ENCODE measurements at places on chromosomes 16 and 17.

- DNase-seq, result peak; percentile 28
These were observed 124.8 kb downstream of the ABCC1 start for GRCh38 chr16:16073891-16074881.

DNA sequence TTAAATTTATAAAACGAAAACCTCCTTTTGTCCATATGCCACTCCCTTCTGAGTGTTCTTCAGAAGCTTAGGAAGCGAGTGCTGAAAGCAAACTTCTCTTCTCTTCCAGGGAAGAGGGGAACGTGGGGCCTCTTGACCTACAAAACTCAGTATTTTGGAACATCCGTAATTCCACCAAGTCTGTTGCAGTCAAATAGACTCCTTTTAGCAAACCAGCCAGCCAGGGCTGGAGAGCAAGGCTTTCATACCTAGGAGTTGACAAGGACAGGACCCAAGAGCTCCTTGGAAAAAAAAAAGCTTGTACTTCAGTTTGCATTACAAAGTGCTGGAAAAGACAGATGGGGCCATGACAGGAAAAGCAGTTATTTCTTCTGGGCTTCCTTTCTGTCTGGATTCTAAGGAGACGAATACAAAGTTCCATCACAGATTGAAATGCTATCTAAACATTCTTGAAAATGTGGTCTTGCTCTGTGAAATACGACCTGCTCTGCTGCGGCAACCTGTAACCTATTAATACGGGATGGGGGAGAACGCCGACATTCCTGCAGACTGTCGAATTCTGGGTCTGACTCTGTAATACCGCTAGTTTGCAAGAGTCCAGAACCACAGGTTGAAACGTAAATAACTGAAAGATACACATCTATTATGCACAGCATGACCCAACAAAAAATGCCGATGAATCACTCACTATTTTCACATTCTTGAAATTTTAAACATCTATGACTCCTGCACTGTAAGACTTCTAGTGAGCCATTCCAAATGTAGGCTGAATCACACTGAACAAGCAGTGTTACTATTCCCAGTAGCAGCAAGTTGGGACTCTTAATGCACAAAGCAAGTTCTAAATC, 20.6 kb downstream of the VPS53 start:
- DNase-seq, result no peak

- DNase-seq, result no peak
These were observed 138.0 kb upstream of the WSB1 start for GRCh38 chr17:27155866-27156265.

- peak; percentile 59 for DNase-seq
These were observed 185.5 kb downstream of the WWOX start for GRCh38 chr16:78284957-78285434.

DNA sequence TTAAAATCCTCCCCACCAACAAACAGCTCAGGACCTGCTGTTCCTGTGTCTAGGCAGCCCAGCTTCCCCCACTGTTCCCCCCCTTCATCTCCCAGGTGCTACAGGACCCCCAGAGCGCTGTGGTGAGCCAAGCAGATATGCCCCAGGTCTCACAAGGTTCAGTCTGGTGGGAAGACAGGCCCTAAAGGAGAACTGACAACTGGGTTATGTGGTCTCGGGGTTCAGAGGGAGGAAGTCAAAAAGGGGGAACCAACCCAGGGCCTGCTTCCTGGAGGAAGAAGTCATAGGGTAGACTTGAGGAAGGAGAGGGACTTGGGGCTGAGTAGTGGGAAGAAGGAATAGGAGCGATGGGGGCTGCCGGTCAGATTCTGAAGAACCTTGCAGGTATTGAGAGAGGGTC, 2.6 kb downstream of the RIPOR1 start:
- DNase-seq, result no peak

- DNase-seq, result no peak
These were observed 23.0 kb downstream of the TSPOAP1 start for GRCh38 chr17:58305626-58306025.

GRCh38 chr17:9802294-9802693, 10.9 kb upstream of the DHRS7C start:
- no peak for DNase-seq

DNA sequence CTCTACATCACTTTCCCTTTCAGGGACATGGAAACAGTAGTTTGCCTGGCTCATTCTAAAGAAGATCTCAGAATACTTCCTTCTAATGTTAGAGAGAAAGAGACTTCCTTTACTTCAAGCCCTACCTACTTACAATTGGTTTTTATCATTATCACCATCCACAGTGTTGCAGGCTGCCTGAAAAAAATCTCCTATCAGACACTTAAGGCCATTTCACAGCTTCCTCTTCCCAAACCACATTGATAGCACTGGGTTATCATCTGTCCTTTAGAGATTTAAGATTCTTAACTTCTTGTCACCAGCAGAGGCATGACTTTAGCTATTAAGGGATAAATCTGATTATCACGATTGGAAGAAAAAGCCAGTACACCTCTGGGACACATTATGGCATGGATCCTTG, 178.5 kb upstream of the TBX2 start:
- no peak for DNase-seq

- DNase-seq, result no peak
These were observed 9.6 kb downstream of the MT1X start for GRCh38 chr16:56691885-56692284.

DNA sequence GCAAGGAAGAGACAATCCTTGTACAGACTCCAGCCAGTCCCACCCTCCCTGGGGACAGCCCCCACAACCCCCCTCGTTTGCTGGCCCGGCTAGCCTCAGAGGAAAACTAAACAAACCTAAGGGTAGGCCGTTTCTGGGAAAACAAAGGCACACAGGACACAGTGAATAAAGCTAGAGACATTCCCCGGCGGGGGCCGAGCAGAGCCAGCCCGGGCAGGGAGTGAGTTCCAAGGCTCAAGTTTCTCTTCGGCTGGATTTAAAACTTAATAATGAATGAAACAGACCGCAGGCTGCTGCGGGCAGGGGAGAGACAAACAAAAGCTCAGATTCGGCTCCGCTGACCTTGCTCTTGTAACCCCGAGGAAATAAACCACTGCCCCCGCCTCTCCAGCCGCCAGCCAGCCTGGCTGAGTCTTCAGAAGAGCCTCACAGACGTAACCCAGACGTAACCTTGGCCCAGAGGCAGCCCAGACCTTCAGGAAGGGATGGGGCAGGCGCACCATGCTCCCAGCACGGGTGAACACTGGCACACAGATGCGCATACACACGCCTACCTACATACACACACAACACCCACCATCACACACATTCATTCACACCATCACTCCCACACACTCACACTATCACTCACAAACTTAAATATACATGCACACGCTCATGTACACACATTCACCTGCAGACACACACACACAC, 216.0 kb downstream of the ZNF423 start:
- DNase-seq, result no peak

GRCh38 chr17:5718726-5719125, 134.4 kb upstream of the NLRP1 start:
- no peak for DNase-seq

DNA sequence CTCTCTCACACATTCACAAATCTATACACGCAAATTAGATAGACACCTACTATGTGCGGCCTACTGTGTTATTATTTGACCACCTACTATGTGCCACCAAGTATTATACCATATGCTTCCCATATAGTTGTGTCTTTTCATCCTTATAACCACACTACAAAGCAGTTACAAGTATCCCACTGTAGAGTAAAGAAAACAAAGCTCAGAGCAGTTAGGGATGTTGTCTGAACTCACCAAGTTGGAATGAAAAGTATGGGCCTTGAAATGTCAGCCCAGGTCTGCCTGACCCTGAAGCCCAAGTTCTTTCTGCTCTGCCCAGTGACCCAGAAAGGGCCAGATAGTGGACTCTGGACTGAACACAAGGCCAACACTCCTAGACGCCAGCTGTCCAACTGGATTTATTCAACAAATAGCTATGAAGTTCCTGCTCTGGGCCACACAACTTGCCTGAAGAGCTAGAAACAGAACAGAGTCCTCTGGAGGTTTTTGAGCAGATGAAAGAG, 8.5 kb downstream of the KRT37 start:
- no peak for DNase-seq

DNA sequence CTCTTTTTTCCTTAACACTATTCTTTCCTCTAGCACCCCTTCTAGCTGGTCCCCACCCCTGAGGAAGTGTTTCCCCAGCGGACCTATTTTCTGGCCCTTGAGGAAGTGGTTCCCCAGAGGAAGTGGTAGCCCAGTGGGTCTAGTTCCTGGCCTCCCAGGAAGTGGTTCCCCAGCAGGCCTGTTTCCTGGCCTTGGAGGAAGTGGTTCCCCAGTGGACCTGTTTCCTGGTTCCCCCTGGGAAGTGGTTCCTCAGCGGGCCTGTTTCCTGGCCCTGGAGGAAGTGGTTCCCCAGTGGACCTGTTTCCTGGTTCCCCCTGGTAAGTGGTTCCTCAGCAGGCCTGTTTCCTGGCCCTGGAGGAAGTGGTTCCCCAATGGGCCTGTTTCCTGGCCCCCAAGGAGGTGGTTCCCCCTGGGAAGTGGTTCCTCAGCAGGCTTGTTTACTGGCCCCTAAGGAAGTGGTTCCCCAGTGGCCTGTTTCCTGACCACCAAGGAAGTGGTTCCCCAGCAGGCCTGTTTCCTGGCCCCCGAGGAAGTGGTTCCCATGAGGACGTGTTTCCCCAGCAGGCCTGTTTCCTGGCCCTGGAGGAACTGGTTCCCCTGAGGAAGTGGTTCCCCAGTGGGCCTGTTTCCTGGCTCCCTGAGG, 58.3 kb downstream of the NTN1 start:
- no peak for DNase-seq

GRCh38 chr17:43722269-43722619, 36.3 kb downstream of the SOST start:
- DNase-seq, result no peak

DNA sequence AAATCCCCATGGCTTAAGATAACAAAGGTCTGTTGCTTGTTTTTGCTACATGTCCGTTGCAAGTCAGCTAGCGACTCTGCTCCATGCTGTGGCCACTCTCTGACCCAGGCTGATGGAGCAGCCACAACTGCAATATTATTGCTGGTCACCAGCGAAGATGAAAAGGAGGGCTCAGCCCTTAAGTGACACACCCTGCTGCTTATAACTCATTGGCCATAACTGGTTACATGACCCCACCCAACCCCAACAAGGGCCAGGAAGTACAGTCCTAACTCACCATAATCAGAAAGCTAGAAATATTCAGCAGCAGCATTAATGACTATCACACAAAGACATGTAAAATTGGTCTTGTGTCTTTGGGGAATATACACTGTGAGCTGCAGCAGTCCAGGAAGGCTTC, 224.3 kb downstream of the SOX9 start:
- DNase-seq, result no peak

DNA sequence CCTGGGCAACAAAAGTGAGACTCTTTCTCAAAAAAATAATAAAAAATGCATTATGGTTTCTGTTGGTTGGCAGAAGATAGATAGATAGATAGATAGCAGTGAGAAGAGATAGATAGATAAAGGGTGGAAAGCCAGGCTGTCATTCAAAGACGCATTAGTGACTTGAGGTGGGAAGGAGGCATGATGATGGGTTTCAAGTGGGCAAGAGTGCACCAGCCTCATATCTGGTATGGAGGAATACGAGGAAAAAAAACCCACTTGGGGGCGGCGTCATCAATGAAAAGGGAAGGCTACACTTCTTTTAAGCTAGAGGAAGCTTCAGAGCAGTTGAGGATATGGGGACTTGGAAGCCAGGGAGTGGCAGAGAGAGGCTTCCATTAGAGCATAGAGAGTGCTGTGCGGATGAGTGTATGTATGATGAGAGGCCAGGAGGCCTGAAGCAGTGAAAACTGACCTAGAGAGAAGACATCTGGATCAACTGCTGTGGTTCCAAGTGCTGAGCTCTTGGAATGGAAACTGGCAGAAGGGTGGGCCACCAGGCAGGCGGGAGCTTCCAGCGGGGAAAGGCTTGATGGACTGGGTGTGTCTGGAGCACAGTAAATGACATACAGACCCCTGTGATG, 31.8 kb downstream of the CEP95 start:
- no peak for DNase-seq

- no peak for DNase-seq
These were observed 28.0 kb downstream of the ZCCHC14 start for GRCh38 chr16:87464691-87465300.

DNA sequence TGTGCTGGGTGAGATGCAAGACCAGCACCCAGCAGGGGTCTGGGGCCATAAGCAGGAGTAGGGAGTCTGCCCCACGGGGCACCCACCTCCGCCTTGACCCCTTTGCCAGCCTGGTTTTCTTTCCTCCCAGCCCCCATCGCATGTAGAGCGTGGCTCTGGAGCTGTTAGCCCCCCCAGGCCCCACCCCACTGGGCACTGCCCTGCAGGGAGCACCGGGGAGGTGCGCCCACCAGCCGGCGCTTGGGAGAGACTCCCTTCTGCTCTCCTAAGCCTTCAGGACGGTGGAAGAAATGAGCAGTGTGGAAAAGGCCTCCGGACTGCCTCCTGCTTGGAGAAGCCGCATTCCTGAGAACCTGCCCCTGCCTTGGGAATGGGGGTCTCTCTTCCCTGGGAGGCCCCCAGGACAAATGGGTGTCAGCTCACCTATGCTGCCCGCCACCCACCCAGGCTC, 186.2 kb downstream of the IRF8 start:
- no peak for DNase-seq

- no peak for DNase-seq
These were observed 1.2 kb downstream of the ARHGAP17 start for GRCh38 chr16:25013751-25014499.

GRCh38 chr17:15652960-15653359, 31.2 kb downstream of the TRIM16 start:
- no peak for DNase-seq

DNA sequence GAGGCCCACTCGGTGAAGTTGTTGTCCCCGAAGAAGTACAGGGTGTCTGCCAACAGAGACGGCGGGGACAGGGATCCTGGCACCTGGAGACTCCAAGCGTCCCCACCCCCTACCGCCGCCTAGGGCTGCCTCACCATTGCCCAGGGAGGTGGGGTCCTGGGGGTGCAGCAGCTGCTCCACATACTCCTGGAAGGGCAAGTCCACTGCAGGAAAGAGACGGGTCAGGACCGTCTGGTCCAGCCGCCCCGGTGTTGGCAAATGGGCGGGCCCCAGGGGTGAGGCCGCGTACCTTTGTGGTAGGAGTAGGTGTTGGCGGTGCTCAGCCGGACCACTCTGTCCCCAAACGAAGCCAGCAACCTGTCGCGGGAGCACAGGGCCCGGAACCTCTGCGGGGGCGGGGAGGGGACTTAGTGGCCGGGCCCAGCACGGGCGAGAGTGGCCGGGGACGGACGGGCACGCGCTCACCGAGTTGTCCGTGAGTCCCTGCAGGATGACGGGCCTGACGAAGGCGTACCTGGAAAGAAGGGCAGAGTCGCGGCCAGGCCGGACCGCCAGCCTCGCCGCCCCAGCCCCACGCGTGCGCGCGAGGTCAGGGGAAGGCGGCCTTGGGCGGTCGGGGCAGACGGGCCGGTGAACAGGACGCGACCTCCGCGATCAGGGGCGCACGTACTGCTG, 601 bp downstream of the JMJD8 start:
- no peak for DNase-seq
